HS-5 (cell line): ENCODE measurements at places on chromosomes 7 and 10.

- DNase-seq, result no peak
Observed at GRCh38 chr10:352476-353235, 217.4 kb downstream of the ZMYND11 start.

DNA sequence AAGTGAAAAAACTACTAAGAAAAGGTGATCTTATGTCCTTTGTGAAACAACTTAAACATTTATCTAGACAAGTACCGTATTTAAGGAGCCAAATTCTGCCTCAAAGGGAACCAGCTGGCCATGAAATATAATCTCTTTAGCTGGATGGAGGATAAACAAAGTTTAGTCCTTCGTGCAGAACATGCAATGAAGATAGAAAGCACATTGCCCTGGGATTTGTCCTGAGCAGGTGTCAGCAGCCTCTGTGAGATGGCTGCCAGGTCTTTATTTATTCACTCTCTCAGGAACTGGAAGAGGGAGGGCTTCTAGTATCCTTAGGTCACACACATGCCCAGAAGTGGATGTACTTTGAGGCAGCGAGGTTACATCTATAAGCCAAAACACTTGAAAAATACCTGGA is 57.4 kb upstream of the CASD1 start:
- DNase-seq, result no peak

- DNase-seq, result no peak
Observed at GRCh38 chr10:52491246-52491995, 177.3 kb downstream of the DKK1 start.

DNA sequence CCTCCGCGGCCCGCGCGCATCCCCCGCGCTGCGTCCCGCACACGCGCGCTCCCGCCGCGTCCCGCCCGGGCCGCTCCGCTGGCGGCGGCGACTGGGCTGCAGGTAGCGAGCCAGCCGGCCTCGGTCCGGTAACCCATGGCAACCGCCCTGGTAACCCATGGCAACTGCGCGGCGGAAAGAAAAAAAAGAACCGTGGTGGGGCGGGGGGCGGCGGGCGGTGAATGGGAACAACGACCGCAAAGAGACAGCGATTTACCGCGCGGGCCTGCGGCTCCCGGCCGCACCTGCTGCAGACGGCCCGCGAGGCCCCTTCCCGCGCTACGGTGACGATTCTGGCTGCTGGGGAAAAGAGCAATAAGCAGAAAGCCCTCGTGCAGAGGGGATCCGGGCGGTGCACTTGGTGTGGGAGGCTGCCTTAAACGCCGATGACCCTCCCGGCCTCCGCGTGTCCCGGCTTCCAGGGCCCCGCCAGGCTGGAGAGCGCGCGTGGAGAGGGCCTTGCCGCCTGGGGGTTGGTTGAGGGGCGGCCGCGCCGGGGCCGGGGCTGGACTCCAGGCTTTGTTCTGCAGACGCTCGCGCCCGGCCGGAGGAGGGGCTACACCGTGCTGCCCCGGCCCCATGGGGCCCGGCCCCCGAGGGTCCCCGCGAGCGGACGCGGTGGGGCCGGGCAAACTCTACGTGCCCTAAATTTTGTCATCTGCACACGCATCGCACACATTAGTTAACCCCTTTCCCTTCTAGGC is 84.7 kb downstream of the SNX10 start:
- no peak for DNase-seq

GRCh38 chr10:59688921-59689351 is 20.7 kb downstream of the SLC16A9 start:
- no peak for DNase-seq

DNA sequence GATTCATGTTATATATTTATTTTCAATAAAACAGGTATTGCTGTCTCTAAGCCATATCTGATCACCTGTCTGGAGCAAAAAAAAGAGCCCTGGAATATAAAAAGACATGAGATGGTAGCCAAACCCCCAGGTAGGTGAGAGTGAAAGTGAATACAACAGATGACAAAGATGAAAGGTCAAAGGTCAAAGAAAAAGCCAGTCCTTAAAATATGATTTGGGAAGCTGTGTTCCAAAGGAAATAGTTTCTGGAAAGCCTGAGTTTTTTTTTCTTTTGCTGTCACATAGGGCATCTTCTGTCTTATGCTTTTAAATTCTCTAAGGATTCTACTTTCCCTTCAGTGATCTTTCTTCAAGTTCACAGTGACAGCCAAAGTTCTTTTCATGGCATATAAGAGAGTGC is 25.9 kb downstream of the ZNF107 start:
- no peak for DNase-seq

- no peak for DNase-seq
Observed at GRCh38 chr7:139582130-139582650, 58.7 kb downstream of the CLEC2L start.

DNA sequence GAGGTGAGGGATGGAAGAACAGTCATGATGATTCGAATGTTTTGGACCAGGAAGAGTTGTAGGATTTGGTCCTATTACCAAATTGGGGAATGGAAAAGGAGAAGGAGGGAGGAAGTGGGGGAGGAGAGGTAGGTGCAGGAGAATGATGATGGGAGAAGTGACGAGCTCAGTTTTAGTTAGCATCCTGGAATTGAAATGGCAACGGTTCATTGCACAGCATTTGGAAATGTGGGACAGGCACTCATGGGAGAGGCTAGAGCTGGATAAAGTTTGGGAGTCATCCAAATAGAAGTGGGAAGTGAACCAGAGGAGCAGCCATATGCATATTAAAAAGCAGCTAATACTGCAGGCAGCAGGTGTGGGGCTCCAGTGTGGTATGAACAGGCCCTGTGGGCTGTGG is 253.6 kb downstream of the SORCS3 start:
- DNase-seq, result no peak

DNA sequence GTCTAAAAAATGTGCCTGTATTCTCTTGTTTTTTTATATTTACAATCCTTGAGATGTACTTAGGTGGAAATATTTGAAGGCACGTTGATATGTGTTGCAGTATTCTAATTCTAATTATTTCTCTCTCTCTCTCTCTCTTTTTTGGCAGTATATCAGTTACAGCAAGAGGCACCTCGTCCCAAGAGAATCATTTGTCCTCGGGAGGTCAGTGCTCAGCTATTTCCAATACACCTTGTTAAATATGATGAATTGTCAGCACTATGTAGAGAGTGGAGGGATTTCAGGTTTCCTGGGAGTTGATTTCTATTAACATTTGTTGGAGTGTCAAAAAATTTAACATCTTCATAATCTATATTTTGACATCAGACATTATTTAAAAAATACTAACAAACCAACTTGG is 173.2 kb downstream of the CHN2 start:
- DNase-seq, result no peak

DNA sequence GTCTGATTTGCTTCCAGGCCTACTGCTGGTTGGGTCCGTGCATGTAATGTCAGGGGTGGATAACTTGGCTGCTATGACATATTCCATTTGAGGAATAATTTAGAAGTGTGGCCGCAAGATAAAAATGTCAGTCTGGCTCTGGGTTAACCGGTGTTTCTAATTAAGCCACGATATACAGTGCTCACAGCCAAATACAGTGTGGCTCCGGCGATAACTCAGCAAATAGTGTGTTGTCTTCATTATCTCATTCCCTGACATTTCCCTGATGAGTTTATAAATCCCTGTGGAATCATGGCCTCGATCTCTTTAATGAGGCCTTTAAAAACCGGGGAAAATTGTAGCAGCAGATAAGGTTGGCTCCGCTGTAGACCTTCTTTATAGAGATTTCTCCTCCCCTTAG is 1125.0 kb downstream of the TYW1 start:
- DNase-seq, result no peak

DNA sequence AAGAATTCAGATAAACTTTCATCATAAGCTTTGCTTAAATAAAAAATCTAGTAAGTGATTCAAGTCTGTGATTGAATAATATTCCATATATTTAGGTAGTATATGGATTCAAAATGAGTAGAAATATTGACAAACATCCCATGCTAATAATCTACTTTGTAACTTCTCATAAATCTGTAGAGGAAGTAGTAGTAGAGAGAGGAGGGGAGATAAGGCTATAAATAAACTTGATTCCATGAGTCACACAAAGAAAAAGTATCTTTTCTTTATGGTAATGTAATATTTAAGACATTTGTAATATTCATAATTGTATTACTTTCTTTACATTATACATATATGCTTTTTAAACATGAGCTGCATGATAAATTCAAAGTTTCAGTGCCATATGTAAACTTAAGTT is 25.6 kb upstream of the CD36 start:
- no peak for DNase-seq

DNA sequence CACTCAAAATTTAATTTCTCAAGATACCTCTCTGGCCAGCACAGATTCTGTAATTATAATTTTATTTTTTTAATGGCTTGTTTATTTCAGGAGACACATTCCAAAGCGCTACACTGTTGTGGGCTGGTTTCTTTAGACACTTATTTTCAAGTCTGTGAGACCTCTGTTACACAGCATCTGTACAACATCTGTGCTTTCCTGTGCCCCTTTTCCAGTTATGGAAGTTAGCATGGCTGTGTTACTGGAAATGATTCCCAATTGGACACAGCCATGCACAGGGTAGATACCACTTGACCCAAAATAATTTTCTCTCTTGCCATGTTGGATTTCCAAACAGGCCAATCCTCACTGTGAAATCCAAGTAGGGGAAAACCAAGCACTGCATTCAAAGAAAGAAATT is 172.3 kb upstream of the ADCY1 start:
- DNase-seq, result no peak

DNA sequence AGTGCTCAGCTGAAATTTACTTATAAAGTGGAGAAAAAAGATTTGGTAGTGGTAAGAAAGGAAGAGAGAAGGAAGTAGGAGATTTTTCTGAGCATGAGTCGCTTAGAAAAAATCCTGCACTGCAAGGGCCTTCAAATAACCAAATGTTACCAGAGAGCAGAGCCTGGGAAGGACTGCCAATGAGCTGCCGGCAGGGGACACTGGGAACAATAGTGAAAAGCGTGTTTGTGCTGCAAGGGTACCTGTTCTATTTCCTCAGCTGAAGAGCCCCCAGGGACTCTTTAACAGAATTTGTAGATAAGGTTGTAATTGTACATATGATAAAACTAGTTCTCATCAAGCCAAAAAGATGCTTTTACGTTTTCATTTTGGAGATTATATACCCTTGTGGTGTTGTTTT is 696.3 kb upstream of the C7orf33 start:
- DNase-seq, result no peak

DNA sequence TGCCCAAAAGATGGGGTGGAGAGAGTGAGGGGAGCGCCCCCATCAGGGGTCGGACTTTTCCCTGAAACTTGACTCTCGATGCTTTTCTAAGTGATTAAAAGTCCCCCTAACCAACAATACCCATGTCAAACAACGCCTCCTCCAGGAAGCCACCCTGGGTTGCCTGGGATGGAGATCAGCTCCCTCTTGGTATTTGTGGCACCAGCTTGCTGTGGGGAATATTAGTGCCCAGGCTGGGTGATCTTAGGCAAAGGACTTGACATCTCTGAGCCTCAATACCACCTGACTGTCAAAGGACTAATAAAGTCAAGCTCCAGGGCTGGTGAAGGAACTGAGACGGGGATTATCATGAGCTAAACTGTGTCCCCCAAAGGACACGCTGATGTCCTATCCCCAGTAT is 18.2 kb upstream of the ELFN1 start:
- no peak for DNase-seq

- DNase-seq, result no peak
Observed at GRCh38 chr7:2818121-2818520, 26.0 kb downstream of the GNA12 start.

GRCh38 chr7:107020400-107020799 is 24.1 kb upstream of the PRKAR2B start:
- no peak for DNase-seq

- no peak for DNase-seq
Observed at GRCh38 chr7:75937958-75938786, 23.2 kb downstream of the POR start.

DNA sequence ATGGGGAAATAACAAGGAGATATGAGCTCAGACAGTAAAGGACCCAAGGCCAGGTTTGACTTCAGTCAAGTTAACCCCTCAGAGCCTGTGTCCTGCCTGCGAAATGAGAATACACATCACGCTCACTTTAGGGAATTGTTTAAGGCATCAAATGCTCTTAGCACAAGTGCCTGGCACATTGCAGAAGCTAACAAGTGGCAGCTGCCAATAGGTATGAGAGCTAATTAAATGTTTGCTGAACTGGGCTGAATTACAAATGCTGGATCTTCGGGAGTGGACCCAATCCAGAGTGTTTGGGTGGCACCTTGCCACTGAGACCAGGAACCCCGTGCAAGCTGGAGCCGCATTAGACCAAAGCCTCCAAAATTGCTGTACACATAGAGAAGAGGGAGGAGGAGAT is 136.8 kb downstream of the C10orf90 start:
- DNase-seq, result no peak

GRCh38 chr7:86925221-86925620 is 134.2 kb downstream of the ELAPOR2 start:
- DNase-seq, result no peak

DNA sequence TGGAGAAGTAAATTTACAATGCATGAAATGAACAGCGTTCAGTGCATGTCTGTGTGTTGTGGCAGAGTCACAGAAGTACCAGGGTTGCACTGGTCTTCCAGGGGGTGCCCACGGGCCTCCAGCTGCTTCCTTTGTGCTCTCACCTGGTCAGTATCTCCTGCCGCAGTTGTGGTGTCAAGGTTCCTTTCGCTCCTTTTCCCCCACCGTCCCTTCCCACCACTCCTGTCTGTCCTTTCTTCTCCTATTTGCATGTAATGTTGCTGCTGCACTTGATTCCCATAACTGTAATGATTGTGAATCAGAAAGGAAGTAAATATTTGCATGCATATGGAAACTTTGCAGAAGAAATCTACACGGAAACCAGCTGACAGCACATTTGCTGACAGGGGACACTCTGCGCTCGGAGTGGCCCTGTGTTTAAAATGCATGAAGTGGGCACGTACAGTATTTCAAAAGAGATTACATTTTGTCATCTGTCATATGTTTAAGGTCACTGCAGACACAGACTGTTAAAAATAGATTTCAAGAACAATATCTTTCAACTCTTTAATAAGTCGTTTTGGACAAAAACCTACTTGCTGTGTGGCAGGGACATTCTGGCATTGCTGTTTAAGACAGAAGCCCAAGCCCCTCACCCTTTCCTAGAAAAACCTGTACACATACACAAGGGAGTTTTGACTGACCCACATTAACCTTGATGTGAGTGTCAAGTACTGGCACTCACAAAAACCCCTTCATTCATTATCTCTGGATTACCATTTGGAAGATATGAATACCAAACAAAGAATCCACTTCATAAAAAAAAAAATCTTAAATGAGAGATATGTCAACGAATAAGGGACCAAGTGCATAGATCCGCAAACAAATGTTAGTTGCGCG is 336.7 kb upstream of the KLF6 start:
- DNase-seq, result no peak
